NCI-H1930 (cell line): ENCODE measurements at places on chromosomes 5 and 9.

GRCh38 chr5:131525805-131526204 lies 109.2 kb downstream of the RAPGEF6 start:
- DNase-seq = no peak

- DNase-seq = no peak
These were observed 153.3 kb upstream of the IZUMO3 start for GRCh38 chr9:24698881-24699518.

DNA sequence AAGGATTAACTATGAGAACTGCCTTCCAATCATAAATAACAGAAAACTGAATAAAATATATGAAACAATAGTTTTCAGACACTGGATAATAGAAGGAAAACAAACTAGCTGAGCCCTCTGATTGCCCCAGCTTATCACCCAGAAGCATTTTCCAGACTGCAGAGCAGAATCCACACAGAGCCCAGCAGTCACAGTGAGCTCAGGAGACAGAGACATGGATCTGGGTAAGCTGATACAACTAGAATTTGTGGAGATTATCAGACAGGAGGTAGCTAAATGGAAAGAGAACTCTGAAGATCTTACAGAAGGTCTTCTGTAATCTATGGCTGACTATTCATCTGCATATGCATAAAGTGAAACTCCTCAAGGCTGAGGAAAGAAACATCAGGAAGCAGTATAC lies 128.8 kb downstream of the NR2F1-AS1 start:
- no peak for DNase-seq

DNA sequence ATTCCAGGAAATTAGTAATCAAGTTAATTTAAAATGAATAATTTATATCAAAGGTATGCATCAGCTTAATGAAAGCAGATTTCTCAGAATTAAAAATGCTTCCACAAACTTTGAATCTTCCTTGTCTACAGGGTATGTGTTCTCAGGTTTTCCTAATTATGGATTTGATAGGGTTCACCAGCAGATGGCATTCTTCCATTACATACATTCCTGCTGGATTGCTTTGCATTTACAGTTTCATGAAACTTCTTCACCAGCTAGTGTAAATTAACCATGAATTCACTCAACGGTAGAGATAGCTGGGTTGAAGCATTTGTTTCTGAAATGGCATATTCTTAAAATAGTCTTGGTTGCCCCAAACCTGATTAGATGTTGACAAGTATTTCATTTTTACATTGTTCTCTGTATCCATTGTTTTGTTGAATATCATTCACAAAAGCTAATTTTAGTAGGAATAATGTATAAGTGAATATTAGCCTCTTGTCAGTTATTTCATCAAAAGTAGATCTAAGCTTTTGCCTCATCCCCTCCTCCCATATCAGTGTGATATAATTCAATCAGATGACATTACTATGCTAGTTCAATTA lies 68.7 kb upstream of the WDR41 start:
- peak; percentile 19 for DNase-seq

GRCh38 chr5:65832603-65833228 lies 93.7 kb upstream of the ERBIN start:
- no peak for DNase-seq

- no peak for DNase-seq
These were observed 20.1 kb upstream of the PFDN1 start for GRCh38 chr5:140322751-140323731.

- DNase-seq = no peak
These were observed 22.5 kb downstream of the ROPN1L start for GRCh38 chr5:10464173-10464572.

GRCh38 chr5:62649476-62650113 lies 71.0 kb downstream of the LRRC70 start:
- no peak for DNase-seq

GRCh38 chr5:64826541-64826940 lies 57.8 kb downstream of the CWC27 start:
- DNase-seq = no peak

GRCh38 chr9:22454016-22454415 lies 7.4 kb downstream of the DMRTA1 start:
- DNase-seq = no peak

GRCh38 chr9:69093471-69094103 lies 58.0 kb downstream of the FXN start:
- no peak for DNase-seq

- DNase-seq = no peak
These were observed 32.5 kb upstream of the ZNF366 start for GRCh38 chr5:72539726-72540125.
